ENCODE measurements at places on chromosomes 3 and 15.

DNA sequence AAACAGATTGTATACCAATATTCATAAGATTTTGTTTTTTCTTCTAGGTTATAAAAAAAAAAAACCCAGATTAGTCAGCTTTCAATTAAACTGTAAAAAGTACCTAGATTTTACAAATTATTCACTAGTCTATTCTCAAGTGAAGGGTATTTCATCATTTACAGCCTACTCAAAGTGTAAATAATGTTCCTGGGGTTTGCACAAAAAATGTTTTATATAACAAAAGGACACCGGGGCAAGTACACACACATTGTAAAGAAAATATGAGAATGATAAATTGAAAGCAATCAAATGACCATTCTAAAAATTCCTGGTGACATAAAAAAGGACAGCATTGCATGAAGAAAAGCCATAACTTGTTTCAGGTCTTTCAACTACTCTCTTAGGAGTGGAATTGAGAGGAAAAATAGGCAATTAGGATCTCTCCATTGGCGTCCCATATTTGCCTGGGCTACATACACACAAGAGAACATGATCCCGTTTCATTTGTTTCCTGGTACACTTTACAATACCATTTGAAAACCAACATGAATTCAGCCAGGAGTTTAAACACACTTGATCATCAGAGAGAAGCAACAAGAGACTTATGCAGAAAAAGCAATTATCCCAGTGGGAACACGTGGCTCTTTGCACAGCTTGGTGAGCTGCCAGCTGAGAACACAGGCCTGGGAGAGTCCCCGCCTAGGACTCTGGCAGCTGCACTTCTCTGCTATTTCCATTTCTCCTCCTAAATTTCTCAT lies 1039.2 kb downstream of the ROBO1 start:
- no peak for DNase-seq

GRCh38 chr15:90552162-90552928 lies 22.6 kb downstream of the CRTC3 start:
- no peak for DNase-seq

DNA sequence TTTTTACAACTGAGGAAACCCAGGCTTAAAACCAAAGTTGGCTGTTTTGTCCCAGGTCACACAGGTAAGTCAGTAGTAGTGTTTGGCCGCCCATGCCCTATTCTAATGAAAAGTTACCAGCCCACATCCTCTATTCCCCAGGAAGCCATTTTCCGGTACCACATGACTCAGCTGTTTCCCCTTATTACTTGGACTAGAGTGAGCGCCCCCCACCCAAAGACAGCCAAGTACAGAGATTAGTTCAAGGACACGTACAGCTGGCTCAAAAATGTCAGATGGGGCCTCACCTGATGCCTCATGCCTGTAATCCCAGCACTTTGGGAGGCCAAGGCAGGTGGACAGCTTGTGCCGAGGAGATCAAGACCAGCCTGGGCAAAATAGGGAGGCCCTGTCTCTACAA lies 8.5 kb upstream of the KLHL6 start:
- no peak for DNase-seq

DNA sequence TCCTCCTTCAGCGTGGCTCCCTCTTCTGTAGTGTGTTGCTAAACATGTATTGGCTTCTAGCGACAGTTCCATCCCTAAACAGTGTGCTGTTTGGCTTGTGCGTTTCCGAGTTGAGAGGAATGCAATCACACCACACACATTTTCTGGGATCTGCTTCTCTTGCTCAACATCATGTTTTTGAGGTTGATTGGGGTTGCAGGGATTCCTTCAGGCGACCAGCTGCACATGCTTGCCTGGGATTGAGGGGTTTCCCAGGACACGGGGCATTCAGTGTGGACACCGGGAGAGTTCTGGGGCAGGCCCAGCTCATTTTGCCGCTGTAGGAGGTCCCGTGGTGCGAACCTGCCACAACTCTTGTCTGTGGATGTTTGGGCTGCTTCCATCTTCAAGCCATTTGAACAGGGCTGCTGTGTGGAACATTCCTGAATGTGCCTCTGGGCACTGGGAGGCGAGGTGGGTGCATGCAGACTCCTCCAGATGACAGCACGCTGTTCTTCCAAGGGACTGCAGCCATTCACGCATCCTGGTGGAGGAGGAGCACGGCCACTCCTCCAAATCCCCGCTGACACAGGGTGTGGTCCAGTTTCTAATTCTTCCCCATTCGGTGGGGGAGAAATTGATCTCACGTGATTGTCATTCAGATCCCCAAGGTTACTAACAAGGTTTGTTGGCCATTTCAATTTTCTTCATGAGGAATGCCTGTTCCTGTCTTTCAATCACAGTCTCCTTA lies 82.8 kb downstream of the PLXNA1 start:
- DNase-seq: no peak

GRCh38 chr3:162150790-162151189 lies 654.2 kb downstream of the OTOL1 start:
- DNase-seq: no peak
